Left hindlimb (tissue), 1 donor: ENCODE measurements at places on chromosomes 6 and 20.
A peak's percentile ranks its signal among the peaks of the same experiment; 100 is the strongest.

DNA sequence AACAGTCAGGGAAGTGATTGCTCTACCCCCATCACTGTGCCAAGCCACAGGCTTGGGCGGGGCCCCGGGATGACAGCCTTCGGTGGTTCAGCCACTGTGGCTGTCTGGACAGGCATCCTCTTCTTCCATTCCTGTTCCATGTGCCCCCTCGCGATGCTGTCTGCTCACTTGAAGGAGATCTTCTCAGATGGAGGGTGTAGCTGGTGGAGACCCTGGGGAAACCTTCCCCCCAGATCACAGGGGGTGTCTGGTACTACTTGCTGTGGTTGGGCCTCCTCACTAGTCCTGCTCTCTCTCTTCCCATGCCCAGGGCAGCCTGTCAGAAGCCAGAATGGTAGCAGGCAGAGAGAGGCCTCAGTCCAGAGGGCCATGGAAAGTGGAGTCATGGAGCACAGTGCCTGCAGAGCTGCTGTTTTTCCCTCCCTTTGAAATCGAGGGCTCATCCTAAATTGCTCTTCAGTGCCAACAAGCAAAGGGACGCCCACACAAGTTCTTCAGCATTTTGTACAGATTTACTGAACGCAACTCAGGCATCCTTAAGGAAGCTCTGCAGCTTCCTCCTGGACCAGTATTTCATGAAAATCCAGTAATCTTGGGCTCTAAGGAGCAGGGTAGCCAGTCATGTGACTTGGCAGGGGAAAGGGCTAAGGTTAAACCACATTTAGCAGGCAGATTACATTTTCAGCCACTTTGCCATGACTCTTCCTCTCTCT, 326.6 kb downstream of the ZFAND3 start:
- no peak for DNase-seq

DNA sequence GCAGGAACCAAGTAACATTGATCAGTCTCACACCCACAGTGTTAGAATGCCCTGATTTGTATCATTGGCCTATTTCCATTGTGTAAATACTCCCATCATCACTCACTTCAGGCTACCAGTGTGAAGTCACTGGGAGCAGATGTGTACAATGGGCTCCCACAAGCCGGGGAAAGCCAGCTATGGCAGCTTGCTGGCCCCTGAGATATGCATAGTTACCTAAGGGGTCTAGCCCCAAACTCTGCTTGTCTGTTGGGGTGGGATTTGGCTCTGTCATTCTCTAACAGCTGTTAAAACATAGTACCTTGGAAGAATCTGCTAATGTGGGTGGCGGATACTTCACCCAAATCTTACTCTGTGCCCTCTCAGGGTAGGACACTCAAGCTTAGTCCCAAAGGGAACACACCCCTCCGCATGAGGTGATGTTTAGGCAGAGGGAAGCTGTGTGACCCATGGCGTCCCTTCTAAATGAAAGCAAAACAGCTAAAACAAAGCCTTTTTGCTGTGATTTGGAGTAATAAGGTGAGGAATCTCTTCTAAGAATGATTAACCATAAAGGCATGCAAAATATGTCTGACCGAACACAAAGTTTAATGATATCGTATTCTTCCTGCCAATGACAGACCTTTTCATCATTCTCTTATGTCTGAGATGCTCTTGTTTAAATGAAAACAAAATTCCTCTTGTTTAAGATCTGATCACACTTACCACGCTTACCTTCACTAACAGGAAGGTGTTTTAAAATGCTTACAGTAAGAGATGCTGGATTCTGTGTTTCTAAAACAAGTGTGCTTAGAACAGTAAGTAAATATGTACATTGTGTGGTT, 45.9 kb upstream of the PXDC1 start:
- no peak for DNase-seq

GRCh38 chr6:37535759-37536490, 36.2 kb upstream of the CCDC167 start:
- DNase-seq, result no peak

GRCh38 chr6:157840261-157840660, 17.2 kb downstream of the SNX9 start:
- no peak for DNase-seq

DNA sequence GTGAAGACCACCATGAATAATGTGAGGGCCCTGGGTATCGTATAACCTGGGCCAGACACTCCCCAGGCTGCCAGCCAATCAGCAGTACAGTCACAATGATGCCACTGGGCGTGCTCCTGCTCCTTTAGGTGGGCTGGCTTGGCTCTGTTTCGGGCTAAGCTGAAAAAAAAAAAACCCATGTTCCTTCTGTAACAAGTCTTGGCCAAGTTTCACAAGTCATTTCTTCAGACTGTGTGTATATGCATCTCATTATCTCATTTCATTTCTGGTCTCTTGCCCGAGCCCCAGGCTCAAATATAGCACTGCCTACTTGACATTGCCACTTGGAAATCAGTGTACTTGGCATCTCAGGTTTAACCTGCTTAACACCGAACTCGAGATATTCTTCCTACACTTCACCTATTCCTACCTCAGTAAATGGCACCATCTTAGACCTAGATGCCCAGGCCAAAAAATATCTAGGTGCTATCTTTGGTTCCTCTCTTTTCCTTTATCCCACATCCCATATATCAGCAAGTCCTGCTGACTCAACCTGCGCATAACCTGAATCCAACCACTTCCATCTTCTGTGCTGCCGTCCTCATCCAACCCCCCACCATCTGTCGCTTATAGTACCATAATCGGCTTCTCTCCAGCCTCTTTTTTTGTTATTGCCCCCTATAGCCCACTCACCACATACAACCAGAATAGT, 1.8 kb downstream of the UQCC2 start:
- DNase-seq, result no peak

GRCh38 chr6:87340230-87340629, 4.4 kb upstream of the C6orf163 start:
- DNase-seq, result no peak

DNA sequence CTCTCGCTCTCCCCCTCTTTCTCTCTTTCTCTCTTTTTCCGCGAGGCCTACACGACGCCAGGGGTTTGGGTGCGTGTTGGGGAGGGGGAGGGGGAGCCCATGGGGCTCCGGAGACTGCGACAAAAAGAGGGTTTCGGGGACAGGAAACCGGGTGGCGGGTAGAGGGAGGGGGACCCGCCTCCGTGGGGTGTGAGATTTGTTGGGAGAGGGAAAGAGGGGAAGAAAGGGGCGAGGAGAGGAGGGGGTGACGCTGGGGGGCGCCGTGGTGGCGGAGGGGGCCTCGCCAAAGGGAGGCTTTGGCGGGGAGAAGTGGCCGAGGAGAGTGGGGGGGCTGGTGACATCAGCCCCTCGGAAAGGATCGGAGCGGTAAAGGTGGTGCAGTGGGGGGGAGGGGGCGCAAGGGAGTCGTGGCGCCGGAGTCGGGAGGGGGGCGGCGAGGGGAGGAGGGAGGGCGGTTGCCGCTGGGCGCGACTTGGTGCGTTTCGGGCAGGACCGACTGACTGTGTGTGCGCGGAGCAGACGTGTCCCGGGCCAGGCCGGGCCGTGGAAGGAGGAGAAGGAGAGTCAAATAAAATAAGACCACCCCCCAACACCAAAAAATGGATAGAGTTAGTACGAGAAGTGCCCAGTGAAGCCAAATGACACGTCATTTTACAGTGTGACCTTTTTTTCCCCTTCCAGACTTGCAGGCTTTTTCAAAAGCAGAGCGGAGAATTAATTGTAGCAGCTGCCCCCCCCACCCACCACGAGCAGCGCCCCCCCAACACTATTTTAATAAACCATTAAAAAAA, 39.8 kb downstream of the GNAS start:
- peak; percentile 92 for DNase-seq

DNA sequence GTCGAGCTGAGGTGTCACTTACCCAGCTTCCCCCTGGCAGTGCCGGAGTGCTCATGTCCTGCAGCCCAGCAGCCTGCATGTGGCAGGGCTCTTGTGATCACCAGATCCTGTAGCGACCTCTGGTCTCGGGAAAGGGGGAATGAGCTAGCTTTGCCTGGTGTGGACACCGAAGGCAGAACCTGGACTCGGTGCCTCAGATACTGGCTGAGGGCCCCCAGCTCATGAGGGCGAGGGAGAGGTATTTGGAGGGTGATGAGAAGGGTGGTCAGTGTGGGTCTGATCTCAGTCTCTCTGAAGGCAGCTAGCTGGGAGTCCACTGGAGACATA, 26.3 kb downstream of the SUN5 start:
- no peak for DNase-seq

- no peak for DNase-seq
Measured at GRCh38 chr6:10576226-10576625, 55.1 kb downstream of the GCNT2 start.

DNA sequence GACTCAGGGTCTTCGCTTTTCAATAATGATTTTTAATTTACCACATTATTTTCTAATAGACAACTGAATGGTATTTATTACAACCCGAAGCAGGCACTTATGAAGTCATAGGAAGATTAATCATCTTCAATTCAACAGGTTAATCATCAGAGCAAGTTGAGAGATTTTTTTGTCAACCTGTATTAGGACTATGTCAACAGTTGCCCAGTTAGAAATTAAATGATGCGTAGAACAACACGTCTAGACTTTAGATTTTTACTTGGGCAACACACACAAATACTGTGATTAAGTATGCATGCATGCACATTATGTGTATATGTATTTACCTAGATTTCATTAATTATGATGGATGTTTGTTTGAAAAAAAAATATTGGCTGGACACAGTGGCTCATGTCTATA, 4.3 kb downstream of the ILRUN start:
- DNase-seq, result no peak

- no peak for DNase-seq
Measured at GRCh38 chr6:26554697-26555504, 16.7 kb downstream of the HMGN4 start.

DNA sequence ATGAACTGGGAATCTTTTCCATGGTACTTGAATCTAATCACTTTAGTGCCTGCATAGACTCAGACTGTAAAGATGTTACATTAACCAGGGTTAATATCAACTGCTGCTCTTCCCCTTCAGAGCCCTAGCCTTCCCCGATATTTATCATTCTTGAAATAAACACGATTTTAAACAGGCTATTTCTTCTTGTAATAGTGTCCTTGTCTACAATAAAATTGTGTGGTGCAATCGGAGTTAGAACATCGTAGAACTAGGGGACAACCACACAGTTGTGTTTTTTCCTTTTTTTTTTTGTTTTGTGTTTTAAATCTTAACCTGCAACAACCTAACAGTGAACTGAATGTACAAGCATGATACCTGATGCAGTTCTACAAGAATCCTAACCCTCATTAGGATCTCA, 4.5 kb downstream of the GJA1 start:
- DNase-seq, result no peak
